ENCODE measurements at places on chromosomes 4 and X.

DNA sequence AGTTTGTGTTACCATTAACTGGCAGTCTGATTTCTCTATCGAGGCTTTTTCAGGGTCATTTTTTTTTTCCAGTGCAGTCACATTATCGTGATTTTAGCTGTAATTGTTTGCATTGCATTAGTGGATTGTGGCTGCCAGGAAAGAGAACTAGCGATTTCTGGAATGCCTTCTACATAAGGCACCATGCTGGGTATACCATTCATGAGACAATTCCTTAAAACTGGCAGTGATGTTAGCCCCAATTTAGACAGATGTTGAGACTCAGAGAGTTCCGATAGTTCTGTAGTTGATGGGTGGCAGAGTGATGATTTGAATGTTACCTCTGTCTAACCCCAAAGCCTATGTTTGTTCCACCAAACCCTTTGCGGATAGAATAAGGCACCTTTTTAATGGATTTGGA, 175.4 kb upstream of the TENM3 start:
- no peak for DNase-seq

- no peak for DNase-seq
Measured at GRCh38 chr4:159177265-159178150, 74.6 kb downstream of the RAPGEF2 start.

- DNase-seq = no peak
Measured at GRCh38 chr4:26420913-26421312, 69.4 kb downstream of the CCKAR start.

GRCh38 chr4:140826701-140827027, 70.5 kb upstream of the TBC1D9 start:
- DNase-seq = no peak

DNA sequence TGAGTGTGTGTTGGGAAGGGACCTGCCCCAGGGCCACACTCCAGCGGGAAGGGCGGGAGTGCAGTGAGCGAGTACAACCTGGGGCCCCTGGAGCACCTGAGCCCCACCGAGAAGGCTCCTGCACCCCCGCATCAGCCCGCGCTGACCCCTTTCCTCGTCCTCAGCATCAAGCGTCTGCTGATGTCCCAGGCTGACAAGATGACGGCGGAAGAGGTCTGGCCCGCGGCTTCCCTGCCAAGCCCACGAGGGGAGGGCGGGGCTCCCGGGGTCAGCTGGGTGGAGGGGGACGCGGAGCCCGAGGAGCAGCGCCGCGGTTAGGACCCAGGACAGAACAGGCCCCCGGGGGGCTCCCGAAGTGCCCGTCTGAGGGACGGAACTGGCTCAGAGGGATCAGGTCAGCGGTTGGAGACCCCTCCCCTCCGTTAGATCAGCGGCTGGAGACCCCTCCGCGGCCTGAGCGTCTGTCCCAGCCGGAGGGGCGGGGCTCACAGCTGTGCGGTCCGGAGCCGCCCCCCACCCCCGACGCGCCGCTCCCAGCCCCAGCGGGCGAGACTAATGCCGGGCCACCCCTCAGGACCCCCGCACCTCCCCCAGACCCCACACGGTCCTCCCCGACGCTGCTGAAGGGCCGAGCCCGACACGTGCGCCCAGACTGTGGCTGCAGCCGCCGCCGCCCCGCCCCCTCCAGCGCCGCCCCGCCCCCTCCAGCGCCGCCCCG, 6.7 kb downstream of the MYL5 start:
- DNase-seq = peak; percentile 63

DNA sequence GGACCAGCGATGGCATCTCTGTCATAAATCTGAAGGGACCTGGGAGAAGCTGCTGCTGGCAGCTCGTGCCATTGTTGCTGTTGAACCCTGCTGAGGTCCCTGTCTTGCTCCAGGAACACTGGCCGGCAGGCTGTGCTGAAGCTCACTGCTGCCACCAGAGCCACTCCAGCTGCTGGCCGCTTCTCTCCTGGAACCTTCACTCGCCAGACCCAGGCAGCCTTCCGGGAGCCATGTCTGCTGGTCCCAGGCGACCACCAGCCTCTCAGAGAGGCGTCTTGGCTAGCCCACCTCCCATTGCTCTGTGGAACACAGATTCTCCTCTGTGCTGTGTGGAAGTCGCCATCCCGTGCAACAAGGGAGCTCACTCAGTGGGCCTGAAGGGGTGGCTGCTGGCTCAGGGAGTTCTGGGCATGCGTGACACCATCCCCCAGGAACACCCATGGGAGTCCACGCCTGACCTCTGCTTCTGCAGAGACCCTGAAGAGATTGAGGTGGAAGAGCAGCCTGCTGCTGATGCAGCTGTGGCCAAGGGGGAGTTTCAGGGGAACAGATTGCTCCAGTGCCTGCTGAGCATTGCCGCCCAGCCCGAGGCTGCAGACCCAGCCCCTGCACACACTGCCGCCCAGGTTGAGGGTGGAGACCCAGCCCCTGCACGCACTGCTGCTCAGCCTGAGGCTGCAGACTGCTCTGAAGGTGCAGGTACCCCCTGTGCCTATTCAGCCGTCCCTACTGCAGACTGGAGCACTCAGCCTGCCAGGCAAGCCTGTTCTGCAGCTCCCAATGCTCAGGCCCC, 33.1 kb upstream of the CYP4V2 start:
- no peak for DNase-seq

GRCh38 chr4:4672402-4672801, 130.6 kb upstream of the STX18 start:
- no peak for DNase-seq

DNA sequence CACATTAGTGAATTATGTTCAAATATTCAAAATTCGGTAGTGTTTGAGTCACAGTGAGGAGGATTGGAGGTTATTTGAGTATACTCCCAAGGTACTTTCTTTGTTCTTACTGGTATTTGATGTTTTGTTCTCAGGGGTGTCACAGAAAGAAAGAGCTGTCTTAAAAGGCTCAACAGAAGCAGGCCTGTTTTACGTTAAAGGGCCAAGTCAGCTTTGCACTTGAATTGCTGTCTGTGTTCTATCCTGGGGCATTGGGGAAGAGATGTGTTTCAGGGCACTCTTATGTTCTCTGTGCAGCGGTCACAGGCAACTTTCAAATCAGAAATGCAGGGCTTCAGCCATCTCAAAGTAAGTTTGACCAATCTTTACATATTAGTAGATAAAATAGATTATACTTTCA, 1113.1 kb upstream of the LCORL start:
- no peak for DNase-seq

GRCh38 chr4:79848329-79848728, 224.7 kb downstream of the ANTXR2 start:
- DNase-seq = no peak

- DNase-seq = no peak
Measured at GRCh38 chr4:27218013-27218412, 357.4 kb downstream of the STIM2 start.

DNA sequence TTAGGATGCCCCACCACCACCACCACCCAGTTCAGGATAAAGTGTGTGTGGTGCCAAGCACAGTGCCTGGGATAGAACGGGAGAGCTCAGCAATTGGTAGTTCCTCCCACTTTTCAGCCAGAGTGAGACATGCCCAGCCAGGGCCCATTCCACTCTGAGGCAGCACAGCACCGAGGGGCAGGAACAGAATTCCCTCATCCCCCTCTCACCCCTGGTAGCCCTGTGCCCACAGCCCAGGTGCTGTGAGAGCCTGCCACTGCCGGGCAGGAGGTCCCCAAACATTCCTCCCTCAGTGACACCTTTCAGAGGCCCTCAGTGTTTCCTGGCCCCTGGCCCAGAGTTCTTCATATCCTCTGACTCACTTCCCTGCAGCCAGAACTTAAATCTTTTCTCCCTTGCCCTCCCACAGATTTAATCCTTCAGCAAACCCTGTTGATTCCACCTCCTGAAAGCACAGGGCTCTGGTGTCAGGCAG, 8.1 kb downstream of the RIPPLY1 start:
- DNase-seq = peak; percentile 50

- DNase-seq = no peak
Measured at GRCh38 chrX:53429755-53430154, 4.4 kb downstream of the HSD17B10 start.

DNA sequence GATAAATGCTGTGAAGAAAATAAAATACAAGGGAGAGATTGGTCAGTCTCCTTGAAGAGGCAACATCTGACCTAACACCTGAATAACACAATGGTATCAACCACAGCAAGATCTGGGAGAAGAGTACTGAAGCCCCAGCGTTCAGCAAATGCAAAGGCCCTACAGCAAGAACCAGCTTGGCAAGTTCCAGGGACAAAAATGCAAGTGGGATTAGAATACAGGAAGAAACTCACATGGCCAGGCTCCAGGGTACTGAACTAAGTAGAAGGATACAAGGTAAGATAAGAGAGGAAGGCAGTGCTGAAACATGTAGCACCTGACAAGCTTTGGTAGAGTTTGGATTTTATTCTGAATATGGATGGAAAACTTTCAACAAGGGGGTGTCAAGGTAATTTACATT, 3.6 kb downstream of the SMIM14 start:
- no peak for DNase-seq

GRCh38 chr4:183118141-183118540, 19.1 kb downstream of the WWC2 start:
- DNase-seq = no peak

DNA sequence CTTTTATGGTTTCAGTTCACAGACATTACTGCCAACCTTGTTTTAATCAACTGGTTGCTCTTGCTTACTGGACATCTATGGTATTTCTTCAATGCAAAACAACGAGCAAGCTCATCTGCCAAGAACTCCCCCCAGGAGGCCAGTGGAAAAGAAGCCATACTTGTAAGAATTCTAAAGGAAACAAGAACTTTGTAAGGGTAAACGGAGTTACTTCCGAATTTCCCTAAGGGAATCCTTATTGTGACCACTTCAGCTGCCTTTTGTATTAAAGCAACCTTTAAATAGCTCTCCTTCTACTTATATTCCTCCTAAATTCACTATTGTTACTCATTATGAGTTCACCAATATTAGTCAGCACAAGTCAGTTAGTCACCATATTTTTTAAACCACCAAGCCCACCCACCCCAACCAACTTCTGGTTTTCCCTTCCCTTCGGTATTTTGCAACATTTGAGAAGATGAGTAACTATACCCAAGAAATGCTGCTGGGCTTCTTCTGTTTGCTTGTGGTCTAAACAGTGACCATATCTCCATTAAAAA, 602.8 kb upstream of the DIPK2B start:
- DNase-seq = no peak

GRCh38 chrX:48749182-48749581, 12.4 kb upstream of the GLOD5 start:
- no peak for DNase-seq

DNA sequence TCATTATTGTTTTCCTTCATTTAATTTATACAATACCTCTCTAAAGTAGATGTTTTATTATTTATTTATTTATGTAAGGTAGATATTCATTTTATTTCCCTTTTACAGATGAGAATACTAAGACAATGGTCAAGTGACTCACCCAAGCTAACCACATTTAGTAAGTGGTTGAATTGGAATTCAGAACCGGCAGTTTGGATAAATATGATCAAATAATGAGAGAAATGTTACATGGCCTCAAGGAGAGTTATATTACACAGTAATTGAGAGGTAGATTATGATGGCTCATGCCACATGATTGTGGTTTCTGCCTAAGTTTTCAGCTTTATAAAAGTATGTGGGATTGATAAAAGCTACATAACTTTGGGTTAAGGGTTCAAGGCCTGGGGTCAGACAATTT, 239.4 kb upstream of the BOD1L1 start:
- no peak for DNase-seq

DNA sequence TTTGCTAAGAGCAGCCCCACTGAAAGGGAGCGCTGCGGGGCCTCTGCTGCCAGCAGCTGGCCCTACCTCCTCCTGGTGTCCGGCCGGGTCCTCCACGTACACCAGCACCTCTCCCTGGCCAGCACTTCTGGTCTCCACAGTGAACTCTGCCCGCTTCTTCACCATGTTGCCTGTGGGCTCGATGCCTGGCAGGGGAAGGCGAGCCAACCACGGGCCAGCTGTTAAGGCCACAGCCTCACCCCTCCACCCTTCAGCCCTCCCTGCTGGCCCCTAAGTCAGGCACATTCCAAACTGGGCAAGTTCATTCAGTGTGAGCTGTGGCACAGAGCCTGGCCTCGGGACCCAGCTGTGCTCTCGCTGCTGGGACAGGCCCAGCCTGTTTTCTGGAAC, 7.8 kb downstream of the FLNA start:
- DNase-seq = no peak

DNA sequence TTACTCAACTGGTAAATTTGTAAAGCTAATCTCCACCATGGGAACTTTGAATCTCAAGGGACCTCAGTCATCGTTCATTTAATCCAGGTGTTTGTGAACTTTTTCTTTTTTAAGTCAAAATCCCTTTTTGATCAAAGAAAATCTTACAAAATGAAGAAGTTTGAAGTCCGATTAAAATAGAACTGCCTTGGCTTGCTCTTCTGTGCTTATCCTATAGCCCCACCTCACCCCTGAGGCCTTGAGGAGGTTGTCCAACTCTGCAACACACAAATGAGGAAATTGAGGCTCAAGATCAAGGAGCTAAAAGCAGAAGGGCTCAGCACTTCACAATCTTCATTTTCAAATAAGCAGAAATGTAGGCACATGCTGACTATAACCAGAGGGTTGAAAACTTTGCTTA, 240.3 kb upstream of the SFRP2 start:
- DNase-seq = no peak
